Stimulated activated CD8-positive, alpha-beta memory T cell treated with anti-CD3 and anti-CD28 coated beads, Interleukin-4, amount 100 ng/mL, for 1 hour (primary cell): ENCODE measurements at places on chromosomes 6 and 20.

- DNase-seq = no peak
Observed at GRCh38 chr6:96784650-96785049, 52.6 kb downstream of the GPR63 start.

DNA sequence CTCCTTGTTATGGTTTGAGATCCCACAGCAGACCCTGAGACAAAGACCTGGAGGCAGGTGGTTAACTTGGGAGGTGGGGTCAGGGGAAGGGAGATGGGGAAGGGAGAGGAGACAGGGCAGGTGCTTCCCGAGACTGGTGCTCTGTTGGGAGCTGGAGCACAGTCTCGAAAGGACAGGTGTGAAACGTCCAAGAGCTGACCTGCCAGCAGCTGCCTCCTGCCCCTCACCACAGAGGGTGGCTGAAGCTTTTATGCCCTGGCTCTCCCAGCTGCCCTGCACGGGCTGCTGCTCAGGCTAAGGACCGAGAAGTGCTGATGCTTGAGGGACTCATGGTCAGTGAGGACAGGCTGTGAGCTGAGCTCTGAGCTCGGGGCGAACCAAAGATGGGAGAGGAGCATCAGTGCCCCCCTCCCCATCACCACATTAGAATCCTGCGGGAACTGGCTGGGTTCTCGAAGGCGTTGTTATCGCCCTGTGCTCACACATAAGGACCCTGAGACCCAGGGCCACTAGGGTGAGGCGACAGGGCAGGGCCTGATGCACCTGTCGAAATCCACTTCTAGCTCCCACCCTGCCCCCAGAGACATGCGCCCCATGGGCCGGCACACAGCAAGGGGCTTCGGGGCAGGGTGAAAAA, 25.3 kb upstream of the CD93 start:
- no peak for DNase-seq

DNA sequence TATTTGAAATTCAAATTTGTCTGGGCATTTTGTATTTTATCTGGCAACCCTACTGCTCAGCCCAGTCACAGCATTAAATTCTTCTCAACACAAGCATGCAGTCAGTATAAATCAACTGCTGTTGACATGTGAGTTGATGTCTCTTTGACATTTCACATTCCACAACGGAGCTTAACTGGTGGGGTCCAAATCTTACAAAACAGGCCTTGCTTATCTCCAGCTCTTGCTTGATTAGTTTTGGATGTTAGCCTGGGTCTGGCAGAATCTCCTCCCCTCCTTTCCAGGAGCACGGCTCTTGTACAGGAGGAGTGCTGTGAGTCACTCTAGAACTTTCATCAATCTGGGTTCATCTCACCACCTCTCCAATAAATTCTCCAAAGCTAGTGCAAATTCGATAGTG, 80.8 kb upstream of the PHACTR1 start:
- no peak for DNase-seq

GRCh38 chr20:53806683-53807401, 213.2 kb upstream of the ZNF217 start:
- DNase-seq = no peak

DNA sequence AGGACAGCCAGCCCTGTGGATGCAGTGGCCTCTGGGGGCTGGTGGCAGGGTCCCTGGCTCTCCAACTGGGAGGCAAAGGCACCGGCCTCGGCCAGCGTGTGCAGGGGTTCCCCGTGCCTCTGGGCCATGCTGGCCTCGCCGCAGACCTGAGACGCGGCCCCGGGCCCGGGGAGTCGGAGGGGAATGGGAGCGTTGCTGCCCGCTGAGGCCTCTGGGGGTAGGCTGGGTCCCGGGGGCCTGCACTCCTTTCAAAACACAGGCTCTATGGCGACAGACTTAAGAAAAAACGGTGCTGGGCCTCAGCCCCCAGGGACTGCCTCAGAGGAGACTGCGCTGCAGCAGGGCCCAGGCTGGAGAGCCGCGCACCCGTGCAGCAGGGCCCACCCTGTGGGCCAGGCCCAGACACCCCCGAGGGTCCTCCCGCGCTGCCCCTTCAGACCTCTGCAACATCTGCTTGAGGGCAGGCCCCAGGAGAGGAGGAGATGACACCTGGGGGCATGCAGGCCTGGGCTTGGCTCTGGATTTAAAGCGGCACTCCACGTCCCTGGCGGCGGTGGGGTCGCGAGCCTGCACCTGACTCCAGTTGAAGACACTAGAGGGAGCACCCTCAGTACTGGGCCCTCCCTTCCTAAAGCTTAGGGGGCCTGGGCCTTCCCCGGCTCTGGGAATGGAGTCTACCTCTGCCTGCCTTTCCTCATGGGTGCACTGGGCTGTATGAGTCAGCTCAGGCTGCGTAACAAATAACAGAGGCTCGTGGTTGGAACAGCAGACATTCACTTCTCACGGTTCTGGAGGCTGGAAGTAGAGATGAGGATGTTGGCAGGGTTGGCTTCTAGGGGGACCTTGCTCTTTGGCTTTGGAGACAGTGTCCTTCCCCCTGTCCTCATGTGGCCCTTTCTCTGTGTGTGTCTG, 117.4 kb upstream of the RPS6KA2 start:
- no peak for DNase-seq

GRCh38 chr20:34968042-34968775, 12.5 kb downstream of the MYH7B start:
- DNase-seq = no peak

GRCh38 chr20:33673114-33673409, 1.2 kb downstream of the NECAB3 start:
- DNase-seq = no peak

GRCh38 chr6:154991207-154991606, 3.9 kb upstream of the TIAM2 start:
- DNase-seq = no peak
